NCI-H2029 treated with DMSO at 0.1 percent for 48 hours (cell line): ENCODE measurements at places on chromosomes 1 and 21.
A peak's percentile ranks its signal among the peaks of the same experiment; 100 is the strongest.

DNA sequence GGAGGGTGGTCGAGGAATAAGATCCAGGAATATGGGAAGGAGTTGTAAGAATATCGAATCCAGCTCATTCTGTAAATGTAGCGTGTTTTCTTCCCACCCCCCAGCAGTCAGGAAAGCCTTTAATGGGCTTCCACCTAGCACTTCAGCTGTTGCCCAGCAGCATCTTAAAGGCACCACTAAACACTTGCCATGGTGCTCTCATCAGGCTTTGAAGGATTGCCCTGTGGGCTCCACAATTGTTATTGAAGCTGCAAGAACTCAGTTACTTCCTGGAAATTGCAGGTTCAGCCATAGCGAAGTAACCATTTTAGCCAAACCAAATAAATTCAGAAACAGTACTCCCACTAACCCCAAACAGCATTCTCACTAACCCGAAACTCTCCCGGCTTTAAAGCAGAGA lies 511.2 kb downstream of the PLPP3 start:
- DNase-seq, result no peak

- no peak for DNase-seq
Observed at GRCh38 chr1:172270605-172271004, 149.9 kb upstream of the C1orf105 start.

GRCh38 chr1:51989582-51990477 lies 670 bp downstream of the RAB3B start:
- DNase-seq, result no peak

DNA sequence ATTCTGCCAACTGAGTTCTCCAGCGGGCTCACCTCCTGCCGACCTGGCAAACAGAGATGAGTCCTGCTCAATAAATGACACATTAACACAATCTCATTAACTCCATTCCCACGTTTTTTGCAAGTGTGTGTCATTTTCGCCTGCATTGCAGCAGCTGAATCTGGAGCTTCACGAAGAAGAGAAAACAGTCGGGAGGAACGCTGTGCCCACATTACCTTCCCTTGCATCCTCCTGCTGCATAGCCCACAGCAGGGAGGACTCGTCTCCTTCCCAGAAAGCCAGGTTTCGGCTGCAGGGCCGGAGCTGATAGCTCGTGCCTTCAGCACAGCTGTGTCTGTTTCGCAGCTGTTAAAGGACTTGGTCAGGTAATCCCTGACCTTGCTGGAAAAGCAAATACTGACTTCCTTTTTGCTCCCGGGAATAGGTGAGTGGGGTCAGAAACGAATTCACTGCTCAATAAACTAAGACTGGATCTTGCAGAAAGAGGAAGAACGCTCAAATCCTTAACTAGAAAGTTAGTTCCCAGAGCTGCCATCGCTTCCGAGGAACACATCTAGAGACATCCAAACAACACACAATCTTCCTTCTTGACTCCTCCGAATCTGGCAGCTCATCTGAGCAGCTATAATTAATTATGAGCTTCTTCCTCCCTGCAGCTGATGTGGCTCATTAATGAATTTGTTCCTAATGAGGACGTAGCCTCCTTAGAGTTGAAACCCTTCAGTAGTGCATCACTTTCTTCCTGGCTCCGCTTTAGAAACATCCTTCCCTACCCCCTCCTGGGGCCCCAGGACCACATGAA lies 33.0 kb downstream of the KANK4 start:
- no peak for DNase-seq

DNA sequence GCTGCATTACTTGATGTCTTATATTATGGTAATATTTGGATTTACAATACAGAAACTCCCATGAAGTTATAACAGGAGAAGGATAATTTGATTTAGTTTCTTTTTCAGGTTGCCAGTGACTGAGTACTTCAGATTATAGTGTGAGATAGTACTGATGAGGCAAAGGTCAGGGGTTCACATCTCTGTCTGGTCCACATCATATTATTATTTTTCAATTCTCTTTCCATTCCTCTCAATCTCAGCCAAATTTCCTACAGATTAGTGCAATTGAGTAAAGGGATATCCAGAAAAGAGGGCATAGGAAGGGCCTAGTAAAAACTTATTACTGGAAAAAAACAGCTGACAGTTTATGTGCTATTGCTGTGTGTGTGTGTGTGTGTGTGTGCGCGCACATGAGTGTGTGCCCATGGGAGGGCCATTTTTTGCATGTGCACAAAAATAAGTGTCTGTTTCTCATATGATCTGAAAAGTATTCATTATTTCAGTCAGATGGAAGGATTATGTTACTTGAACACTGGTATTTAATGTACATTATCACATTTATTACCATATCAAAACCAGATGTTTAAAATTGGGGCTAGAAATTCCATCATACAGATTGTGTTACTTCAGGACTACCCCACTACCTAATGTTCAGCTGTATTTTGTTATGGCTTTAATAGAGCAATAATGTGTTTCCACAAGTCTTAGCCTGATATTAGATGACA lies 78.3 kb upstream of the KCNK2 start:
- DNase-seq, result no peak

DNA sequence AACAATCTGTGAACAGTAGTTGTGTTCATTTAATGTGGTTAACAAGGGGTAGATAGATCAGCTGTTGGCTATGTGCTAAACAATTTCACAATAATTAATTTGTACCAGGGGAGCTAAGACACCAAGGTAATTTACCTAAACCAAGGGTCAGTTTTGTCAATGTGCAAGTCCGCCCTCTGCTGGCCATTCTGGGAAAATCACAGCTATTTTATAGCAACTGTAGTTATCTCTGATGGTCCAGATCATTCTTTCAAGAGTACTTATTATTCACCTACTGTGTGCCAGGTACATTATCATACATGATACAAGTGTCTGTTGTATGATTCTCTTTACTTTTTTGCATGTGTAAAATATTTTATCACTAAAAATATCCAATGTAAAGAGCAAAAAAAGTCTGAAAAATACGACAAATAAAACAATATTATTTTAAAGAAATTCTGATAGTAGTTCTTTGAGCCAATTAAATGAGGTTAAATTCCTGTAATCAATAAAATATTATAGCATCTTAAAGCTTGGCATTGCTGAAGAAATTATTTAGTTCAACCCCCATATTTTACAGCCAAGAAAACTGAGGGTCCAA lies 312.3 kb upstream of the FAM78B start:
- DNase-seq, result peak; percentile 35

DNA sequence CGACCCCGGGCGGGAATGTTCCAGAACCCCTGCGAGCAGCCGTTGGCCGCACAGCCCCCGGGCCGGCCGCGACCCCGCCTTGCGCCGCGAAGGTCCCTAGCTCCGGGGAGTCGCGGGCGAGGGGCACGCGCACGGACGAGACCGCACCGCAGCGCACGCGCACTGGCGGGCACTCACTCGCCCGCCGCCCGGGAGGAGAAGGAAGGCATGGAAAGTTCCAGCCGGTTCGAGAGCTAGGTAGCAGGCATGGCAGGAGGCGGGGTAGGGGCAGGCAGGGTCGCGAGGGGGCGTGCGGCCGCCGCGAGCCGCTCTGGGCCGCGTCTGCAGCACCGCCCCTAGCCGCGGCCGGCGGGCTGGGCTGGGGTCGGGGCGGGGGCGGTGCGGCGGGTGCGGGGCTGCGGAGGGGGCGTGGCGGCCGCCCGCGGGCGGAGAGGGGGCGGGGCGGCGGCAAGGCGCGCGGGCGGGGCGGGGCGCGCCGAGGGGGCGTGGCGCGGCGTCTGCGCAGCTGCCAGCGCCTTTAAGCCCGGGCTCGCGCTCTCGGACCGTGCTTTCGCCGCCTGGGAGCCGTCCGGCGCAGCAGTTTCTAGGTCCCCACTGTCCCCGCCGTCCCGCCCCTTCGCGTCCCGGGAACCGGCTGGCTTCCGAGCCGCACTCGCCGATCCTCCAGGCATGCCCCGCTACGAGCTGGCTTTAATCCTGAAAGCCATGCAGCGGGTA lies at the start of the genes MRPS6 and SLC5A3:
MRPS6 (plus strand) TSS at position 547 of the 717 bp plus-strand sequence; CDS start at position 670, 123 bp downstream.
SLC5A3 (plus strand) TSS at position 547 of the 717 bp plus-strand sequence. CDS start 21,621 bp downstream, outside the sequence.
- DNase-seq, result peak; percentile 50
